NCI-H187 (cell line): ENCODE measurements at places on chromosomes 13 and 19.

- no peak for DNase-seq
These were observed 327.6 kb downstream of the FGF9 start for GRCh38 chr13:21998279-21998990.

- DNase-seq, result no peak
These were observed 1132.6 kb upstream of the SLC10A2 start for GRCh38 chr13:104198801-104199200.

GRCh38 chr19:33770107-33770506 lies 26.6 kb upstream of the KCTD15 start:
- no peak for DNase-seq

DNA sequence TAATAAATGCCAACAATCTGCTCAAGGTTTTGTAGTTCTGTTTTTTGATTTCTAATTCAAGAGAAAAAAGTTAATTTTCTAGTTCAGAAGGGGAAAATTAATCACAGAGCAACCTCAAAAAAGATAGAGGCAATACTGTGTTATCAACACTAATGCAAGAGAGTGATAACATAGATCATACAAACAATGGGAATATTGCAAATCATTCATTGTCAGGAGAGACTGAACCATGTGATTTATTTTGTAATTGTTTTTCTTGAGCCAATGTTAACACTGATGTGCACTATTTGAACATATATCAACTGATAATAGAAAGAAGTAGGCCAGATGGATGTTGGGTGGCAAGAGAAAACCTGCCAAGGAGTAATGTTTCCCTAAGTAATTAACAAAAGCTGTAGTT lies 19.9 kb downstream of the PCDH9 start:
- no peak for DNase-seq

- DNase-seq, result no peak
These were observed 9.4 kb upstream of the CCDC97 start for GRCh38 chr19:41300555-41300954.

DNA sequence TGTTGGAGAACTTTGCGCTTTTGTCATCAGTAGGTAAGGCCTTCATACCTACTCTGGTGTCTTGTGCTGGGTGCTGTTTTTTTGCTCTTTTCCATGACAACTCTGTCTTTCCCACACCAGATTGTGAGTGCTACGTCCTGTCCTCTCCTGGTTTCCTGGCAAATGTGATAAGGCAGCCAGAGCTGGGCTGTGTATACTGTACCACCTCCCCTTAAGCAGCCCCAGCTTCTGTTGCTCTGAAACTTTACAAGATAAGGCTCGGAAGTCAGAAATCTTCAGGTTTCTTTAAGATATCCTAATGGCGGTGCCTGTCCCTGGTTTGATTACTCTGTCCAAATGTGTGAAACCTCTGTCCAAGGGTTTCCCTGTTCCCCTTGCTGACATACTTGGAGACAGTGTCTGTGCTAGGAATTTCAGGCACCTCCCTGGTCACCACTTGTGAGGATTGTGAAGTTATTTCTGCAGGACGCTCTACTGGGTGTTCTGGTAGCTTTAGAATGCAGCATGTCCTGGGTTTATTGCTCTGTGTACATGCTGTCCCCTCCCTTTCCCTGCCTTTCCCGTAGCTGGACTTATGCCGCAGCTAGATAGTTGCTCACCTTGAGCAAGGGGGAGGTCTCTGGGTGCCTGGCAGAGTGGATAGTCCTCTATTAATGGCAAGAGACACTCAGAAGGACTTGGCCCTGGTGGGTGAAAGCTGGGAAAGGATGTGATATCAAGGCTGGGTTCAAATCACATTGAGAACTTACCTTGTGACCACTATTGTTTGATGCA lies 7.0 kb downstream of the ZNF749 start:
- DNase-seq, result no peak

- DNase-seq, result no peak
These were observed 1.7 kb upstream of the FSTL3 start for GRCh38 chr19:674282-675151.

GRCh38 chr13:107441279-107441678 lies 774.1 kb downstream of the LIG4 start:
- no peak for DNase-seq

DNA sequence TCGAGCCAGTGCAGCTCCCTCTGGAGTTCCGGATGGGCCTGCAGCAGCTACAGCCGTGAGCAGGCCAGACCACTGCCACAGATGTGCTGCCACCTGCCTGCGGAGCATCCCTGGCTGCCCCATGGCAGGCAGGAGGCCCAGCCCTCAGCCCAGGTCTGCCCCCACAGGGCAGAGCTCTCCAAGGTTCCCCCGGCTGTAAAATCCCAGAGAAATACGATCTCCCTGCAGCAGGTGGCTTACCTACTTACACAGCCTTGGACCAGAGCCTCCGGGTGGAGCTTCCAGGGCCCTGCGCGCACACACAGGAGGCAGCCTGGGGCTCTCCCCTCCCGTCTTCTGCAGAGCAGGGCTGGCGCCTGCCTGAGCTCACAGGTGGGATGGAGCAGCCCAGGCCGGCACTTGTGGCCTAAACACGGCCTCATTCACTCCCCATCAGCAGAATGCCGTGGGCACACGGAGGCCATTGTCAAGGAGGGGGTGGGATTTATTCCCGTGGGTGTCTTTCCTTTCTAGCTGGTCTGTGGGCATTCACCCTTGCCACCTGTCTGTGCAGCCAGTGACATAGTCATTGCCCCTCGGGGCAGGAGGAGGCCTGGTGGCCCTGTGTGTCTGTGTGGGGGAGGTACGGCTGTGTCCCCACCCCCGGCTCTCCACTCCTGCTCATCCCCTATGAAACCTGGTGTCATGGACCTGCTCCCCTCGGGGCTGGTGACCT lies 118.0 kb downstream of the KDM4B start:
- DNase-seq, result no peak

GRCh38 chr13:22176968-22177520 lies 506.2 kb downstream of the FGF9 start:
- DNase-seq, result no peak

DNA sequence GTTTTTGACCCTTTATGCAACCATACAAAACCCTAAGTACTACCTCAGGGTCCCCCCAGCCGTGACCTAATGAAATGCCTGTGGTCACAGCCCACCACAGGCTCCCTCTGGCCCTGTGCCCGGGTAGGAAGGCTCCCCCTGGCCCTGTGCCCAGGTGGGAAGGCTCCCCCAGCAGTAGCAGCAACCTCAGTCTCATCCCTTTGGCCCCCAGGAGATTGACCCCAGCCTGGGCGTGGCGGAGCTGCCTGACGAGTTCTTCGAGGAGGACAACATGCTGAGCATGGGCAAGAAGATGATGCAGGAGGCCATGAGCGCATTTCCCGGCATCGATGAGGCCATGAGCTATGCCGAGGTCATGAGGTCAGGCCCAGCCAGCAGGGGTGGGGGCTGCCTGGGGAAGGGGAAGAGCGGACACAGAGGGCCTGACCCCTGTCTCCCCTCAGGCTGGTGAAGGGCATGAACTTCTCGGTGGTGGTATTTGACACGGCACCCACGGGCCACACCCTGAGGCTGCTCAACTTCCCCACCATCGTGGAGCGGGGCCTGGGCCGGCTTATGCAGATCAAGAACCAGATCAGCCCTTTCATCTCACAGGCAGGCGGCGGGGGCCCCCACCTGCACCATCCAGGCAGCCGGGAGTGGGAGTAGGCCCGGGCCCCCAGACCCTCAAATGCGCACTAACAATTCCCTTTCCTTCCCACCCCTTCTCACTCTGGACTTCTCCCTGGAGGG lies 6.3 kb upstream of the BEST2 start:
- DNase-seq, result no peak

DNA sequence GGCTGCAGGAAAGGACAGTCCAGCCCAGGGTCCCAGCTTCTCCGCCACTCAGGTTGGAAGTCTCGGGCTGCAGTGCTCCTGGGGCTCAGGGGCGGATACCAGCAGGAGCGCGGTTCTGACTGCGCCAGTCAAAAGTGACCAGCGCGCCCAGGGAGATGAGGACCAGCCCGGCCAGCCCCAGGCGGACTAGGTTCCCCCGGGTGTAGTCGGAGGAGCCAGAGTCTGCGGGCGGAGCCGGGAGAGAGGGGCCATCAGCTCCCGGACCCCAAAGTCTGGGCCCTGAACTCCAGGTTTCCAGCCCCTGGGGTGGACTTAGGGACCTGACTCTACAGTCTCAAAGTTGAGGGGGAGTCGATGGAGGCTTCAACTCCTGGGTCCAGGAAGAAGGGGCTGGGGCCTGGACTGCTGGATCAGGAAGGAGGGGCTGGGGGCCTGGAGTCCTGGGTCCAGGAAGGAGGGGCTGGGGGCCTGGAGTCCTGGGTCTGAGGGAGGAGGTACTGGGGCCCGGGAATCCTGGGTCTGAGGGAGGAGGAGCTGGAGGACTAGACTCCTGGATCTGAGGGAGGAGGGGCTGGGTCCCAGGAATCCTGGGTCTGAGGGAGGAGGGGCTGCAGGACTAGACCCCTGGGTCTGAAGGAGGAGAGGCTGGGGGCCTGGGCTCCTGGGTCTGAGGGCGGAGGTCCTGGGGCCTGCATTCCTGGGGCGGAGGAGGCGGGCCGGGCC lies 5.3 kb downstream of the OSCAR start:
- no peak for DNase-seq

DNA sequence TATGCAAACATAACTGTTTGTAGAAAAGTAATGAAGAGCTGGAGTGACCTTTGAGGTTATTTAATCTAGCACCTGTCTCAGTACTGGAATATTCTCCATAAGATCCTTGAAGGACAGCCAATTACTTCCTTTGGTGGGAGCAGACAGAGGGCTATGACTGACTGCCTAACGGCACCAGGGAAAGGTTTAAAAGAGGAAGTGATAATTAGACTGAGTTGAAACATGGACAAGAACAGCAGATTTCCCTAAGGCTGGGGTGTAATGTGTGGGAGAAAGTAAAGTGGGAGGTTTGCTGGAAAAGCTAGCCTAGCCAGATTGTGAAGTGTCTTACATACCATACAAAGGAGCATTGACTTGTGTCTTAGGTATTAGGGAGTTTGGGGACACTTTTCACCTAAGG lies 191.3 kb upstream of the PCDH9 start:
- no peak for DNase-seq

DNA sequence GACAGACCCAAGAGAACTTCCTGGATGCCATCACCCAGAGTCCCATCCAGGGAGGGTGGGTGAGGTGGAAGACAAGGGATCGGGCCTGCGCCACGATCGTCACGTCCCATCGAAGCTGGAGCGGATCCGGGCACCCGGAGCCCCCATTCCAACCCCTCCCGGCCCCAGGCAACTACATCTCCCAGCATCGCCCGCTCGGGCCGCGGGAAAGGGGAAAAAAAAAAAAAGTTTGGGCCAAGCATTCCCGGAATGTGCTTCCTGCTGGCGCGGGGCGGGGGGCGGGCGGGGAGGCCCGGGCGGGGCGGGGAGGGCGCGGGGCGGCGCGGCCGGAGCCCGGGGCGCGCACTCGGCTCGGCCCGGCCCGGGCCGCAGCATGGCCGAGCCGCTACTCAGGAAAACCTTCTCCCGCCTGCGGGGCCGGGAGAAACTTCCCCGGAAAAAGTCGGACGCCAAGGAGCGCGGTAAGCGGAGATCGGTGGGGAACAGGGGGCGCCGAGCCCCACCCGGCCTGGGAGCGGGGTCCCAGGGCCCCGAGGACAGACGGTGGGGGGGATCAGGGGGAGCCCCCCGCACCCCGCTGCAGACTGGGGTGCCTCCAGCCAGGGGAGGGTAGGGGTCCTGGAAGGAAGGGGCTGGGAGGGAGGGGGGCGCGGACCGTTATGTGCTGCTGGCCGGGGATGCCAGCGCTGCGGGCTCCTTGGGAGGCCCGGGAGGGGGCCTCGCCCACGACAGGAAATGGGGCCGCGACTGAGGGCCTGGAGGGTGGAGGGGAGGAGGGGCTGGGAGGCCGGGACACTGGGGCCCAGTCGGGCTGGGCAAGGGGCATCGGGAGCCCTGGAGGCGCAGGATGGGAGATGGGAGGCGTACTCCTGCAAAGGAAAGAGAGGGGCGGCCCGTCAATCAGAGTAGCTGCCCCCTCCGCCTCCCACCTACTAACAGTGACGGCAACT lies at the start of gene SYDE1:
Gene SYDE1, plus strand, starts transcription at position 341 of the 950 bp plus-strand sequence. Its CDS starts 33 bp downstream, at position 374.
- no peak for DNase-seq

DNA sequence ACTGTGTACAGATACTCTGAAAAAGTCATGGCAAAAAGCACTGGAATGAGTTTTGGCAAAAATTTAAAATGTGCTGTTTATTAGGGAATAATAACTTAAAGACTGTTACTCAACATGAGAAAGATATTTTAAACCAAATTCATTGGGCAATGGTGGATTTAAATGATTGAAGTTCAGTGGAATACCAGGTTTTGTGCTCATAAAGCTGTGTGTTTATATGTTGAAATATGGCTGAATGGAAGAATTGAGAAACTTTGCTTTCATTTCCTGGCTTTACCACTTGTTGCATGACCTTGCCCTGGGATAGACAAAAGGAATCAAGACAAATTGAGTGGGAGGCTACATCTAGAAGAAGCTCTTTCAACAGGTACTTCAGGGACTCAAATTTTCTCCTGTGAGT lies 246.4 kb downstream of the GPC5 start:
- no peak for DNase-seq

- no peak for DNase-seq
These were observed 53.7 kb upstream of the PRR20A start for GRCh38 chr13:57087006-57087405.

DNA sequence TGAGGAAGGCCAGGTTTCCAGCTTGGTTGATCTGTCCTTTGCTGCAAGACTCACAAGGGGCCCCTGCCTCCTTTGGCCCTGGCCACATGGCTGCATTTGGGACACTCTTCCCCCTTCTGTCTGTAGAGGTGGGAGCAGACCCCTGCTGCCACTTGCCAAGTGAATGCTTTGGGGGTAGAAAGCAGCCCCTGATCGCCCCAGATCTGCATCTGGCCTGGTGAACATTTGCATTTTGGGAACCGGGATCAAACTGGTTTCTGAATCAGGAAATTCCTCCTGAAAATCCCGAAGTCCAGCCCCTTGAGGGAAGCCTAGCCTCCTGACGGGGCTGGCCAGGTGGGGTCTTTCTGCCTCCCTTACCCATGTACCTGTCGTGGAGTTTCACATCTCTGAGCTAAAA lies 14.9 kb downstream of the DPF1 start:
- DNase-seq, result no peak

- no peak for DNase-seq
These were observed 17.5 kb downstream of the ZC3H13 start for GRCh38 chr13:46035066-46035465.

- DNase-seq, result peak; percentile 60
These were observed 803 bp upstream of the TIMM44 start for GRCh38 chr19:7944177-7944761.

- DNase-seq, result no peak
These were observed 105.3 kb downstream of the SPACA7 start for GRCh38 chr13:112481458-112481857.

DNA sequence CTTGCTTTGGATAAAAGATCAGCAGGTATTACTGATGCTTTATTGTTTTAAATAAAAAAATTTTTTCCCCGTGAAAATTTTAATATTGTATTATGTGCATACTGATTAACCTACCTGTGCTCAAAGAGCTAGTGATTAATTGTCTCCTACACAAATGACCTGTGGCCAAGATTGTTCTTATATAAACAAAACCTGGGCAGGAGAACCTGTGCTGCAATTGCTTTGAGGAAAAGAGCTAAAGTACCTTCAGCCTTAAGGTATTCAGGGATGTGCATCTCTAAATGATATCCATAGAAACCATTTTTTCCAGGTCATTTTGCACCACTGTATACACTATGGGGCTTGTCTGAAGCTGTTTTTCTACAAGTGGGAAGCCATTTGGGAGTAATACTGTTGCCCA lies 1.2 kb downstream of the FRY start:
- no peak for DNase-seq

GRCh38 chr13:110250258-110250891 lies 56.6 kb downstream of the COL4A1 start:
- DNase-seq, result no peak
